ENCODE measurements at places on chromosomes 7 and 10. TPM values are rescaled to one million over a fixed set of nuclear protein-coding genes. Genes with fewer than 3 reads are reported as not detected.

- no peaks in the 10 kb centered on the region for H3K36me3 ChIP-seq
- H3K27ac ChIP-seq = no peak overlapping the region
- H3K4me3 ChIP-seq = no peak overlapping the region
- DNase-seq = no peak
- no peaks in the 10 kb centered on the region for H3K27me3 ChIP-seq
These were observed 242.6 kb upstream of the ZNF32 start for GRCh38 chr10:43891241-43891640.

Gene ARHGEF5
- total RNA-seq = 9.0 TPM

DNA sequence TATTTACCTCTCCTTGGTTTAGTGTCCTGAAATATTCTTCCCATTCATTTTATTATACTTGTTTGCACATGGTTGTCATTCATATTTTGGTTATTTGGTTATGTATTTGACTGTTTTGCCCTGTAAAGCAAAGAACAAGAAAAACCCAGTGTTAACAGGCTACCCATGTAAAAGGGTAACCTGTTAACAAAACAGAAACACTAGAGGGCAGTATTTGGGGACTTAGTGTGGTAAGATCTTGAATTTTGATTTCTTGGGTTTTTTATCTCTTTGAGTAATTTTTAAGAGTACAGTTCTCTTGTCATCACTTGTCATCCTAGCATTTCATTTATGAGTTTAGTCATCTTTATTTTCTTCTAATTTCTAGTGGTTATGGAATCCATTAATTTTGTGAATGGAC, 51.3 kb downstream of the POLL start:
- no peaks in the 10 kb centered on the region for H3K4me1 ChIP-seq
- peaks cover 5% of the 10 kb centered on the region for H3K36me3 ChIP-seq
- DNase-seq = peak; percentile 20
- H3K27me3 ChIP-seq = no peaks in the 10 kb centered on the region
- no peak overlapping the region for H3K4me3 ChIP-seq
- H3K27ac ChIP-seq = no peak overlapping the region

- no peak for DNase-seq
- H3K4me1 ChIP-seq = peaks cover 11% of the 10 kb centered on the region
- no peaks in the 10 kb centered on the region for H3K36me3 ChIP-seq
- no peak overlapping the region for H3K27ac ChIP-seq
- H3K27me3 ChIP-seq = no peaks in the 10 kb centered on the region
These were observed 20.8 kb downstream of the RALA start for GRCh38 chr7:39644170-39644569.

- no peaks in the 10 kb centered on the region for H3K4me1 ChIP-seq
- no peak for DNase-seq
- H3K27me3 ChIP-seq = no peaks in the 10 kb centered on the region
- no peaks in the 10 kb centered on the region for H3K36me3 ChIP-seq
These were observed 39.8 kb upstream of the DNAJC1 start for GRCh38 chr10:22043327-22043633.

GRCh38 chr7:127683776-127684681, 32.0 kb downstream of the SND1 start:
- H3K27ac ChIP-seq = no peak overlapping the region
- no peaks in the 10 kb centered on the region for H3K36me3 ChIP-seq
- H3K4me3 ChIP-seq = no peak overlapping the region
- no peaks in the 10 kb centered on the region for H3K27me3 ChIP-seq
- DNase-seq = no peak

- H3K36me3 ChIP-seq = no peaks in the 10 kb centered on the region
- H3K27ac ChIP-seq = no peak overlapping the region
- peaks cover 15% of the 10 kb centered on the region for H3K4me1 ChIP-seq
- H3K27me3 ChIP-seq = peaks cover 30% of the 10 kb centered on the region
- peak overlapping the region; percentile 61 for H3K4me3 ChIP-seq
These were observed 873 bp downstream of the PRKAR2B start for GRCh38 chr7:107045195-107045960.

Gene AGR2
- total RNA-seq = not detected

- no peaks in the 10 kb centered on the region for H3K27me3 ChIP-seq
- H3K4me3 ChIP-seq = no peak overlapping the region
- no peak for DNase-seq
- no peaks in the 10 kb centered on the region for H3K36me3 ChIP-seq
- H3K27ac ChIP-seq = no peak overlapping the region
These were observed 27.7 kb downstream of the PHYH start for GRCh38 chr10:13272164-13272571.

DNA sequence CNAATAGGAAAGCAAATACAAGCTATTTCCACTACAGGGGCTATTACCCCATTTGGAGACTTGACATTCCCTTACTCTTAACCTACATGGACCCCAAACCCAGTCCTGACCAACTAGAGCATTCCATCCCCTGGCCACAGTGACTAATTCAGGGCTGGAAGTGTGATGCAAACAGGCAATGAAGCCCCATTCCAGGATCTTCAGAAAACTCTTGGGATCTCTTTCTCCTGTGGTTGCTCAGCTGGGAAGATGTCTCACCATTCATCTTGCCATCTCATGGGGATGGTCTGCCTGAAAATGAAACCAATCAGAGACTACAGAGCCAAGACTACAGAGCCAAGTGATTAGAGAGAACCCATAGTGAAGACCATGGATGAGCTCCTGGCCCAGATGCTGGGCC, 206.2 kb downstream of the ZNF365 start:
- no peaks in the 10 kb centered on the region for H3K27me3 ChIP-seq
- no peaks in the 10 kb centered on the region for H3K36me3 ChIP-seq
- no peak for DNase-seq
- H3K27ac ChIP-seq = no peak overlapping the region
- H3K4me1 ChIP-seq = no peaks in the 10 kb centered on the region

DNA sequence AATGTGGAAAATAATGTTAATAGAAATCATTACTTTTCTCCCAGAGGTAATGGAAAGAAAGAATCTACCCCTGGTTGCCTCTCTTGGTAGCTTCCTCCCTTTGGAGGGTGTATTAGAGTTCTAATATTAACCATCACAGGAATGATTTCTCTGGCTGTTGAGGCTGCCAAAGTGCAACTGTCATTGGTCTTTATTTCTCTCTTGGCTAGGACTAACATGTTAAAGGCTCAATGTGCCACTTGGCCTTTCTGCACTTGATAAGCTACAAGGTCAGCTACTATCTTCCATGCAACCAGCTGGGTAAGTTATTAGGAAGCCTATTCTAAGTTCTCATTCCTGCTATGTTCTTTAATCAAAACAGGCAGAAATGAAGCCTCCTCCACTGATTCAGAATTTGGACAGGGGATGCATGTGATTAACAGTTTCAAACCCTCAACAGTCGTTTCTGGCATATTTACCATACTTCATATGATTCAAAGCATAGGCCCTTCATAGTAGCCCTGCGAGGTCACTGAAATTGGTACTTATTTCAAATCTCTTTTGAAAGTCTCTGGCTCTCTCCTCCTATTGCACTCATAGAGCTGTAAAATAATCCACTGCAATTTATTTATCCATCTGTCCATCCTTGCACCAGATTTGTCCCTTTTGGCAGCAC, 645.0 kb downstream of the SORCS1 start:
- no peaks in the 10 kb centered on the region for H3K4me1 ChIP-seq
- no peaks in the 10 kb centered on the region for H3K36me3 ChIP-seq
- no peak overlapping the region for H3K27ac ChIP-seq
- no peaks in the 10 kb centered on the region for H3K27me3 ChIP-seq
- DNase-seq = no peak
- H3K4me3 ChIP-seq = no peak overlapping the region

Gene NOD1
- total RNA-seq = 21.3 TPM

DNA sequence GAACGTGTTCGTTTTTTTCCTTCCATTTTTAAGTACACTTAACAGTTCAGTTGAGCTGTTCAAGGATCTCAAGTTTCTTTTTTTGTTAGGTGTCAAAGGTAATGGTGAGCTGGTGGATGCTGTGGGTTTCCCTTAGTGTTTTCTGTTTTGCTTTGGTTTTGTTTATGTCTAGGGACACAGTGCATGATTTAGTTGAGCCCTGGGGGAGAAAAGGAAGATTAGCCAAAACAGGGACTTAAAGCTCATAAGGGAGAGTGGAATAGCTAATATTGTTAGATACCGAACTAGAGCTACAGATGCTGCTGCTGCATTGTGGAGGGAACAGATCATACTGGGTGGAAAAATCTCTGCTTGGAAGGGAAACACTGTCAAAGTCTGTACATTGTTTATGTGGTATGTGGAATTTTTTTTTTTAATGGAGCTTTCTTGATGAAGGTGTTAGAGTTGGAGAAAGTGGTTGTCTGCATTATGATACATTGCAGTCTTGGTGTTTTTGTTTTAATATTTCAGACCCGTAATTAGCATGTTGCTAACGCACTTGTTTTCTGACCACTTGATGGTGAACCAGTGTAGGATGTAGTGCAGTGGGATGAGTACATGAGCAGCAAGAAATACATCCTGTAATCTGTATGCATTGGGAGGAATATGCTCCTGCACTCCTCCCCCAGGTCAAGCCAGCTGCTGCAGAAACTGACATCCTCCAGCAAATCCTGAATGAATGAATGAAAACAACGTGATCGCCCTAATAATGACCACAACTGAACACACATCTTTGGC, 2.1 kb downstream of the GLCCI1 start:
- no peaks in the 10 kb centered on the region for H3K27me3 ChIP-seq
- DNase-seq = peak; percentile 21
- peak overlapping the region; percentile 96 for H3K4me3 ChIP-seq
- no peaks in the 10 kb centered on the region for H3K36me3 ChIP-seq

DNA sequence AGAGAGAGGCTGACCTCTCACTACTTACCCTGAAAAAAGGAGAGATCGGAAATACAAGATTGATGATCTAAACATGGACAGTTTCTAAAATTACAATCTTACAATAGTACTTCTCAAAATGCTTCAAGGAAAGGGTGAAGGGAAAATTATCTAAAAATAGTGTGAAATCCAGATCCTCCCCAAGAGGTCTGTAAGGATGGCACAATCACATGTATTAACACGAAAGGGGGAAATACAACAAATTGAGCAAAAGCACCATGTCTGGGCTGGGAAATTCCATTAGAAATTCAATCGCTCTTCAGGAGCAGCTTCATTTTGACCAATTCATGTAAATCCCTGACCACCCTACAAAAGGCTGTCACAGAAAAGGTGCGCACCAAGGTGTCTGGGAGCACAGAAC, 67.0 kb downstream of the PKD1L1 start:
- H3K27ac ChIP-seq = no peak overlapping the region
- DNase-seq = no peak
- H3K27me3 ChIP-seq = no peaks in the 10 kb centered on the region
- no peak overlapping the region for H3K4me3 ChIP-seq

DNA sequence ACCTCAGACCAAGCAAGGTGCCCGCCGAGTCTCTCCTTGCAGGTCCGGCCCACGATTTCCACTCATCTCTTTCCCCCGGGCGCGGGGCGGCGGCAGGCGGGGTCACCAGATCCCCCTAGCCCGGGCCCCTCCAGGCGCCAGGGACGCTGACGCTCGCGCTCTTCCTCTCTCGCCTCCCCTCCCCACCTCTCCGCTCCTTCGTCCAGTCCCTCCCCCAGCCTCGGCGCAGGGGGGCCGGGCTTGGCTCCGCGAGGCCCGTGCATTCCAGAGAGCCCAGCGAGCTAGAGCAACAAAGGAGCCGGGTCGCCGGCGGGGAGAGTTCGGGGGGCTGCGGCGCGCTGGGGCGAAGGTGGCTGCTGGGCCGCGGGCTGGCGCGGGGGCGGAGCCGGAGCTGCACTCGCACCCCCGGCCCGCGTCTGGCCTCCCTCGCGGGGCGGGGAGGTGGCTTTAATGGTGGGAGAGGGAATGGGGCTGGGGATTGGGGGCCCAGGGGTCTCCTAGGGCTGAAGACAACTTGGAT, at the start of gene SMO:
SMO (plus strand) TSS at position 262 of the 520 bp plus-strand sequence. CDS start 519 bp downstream, outside the sequence.
- peaks cover 17% of the 10 kb centered on the region for H3K27me3 ChIP-seq
- no peak for DNase-seq
- no peaks in the 10 kb centered on the region for H3K4me1 ChIP-seq

DNA sequence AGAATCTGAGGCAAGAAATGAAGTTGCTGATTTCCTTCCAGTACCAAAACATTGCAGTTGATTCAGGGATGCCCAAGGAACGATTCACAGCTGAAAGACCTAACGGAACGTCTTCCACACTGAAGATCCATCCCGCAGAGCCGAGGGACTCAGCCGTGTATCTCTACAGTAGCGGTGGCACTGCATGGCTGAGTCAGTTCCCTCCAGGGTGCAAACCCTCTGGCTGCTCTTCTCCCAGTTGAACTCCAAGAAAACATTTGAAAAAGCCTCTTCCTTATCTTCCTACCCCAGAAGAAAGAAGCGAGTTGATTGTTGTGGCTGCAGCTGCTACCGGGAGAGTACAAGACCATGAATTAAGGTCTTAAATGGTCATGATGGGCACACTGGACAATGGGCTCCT, 147.1 kb upstream of the PRSS1 start:
- H3K27me3 ChIP-seq = no peaks in the 10 kb centered on the region
- H3K36me3 ChIP-seq = no peaks in the 10 kb centered on the region
- DNase-seq = no peak
- no peak overlapping the region for H3K4me3 ChIP-seq
- no peak overlapping the region for H3K27ac ChIP-seq

- H3K4me1 ChIP-seq = no peaks in the 10 kb centered on the region
- H3K27ac ChIP-seq = no peak overlapping the region
- H3K27me3 ChIP-seq = no peaks in the 10 kb centered on the region
- no peak overlapping the region for H3K4me3 ChIP-seq
- no peaks in the 10 kb centered on the region for H3K36me3 ChIP-seq
- no peak for DNase-seq
These were observed 68.3 kb downstream of the KIAA1217 start for GRCh38 chr10:24277277-24277676.

DNA sequence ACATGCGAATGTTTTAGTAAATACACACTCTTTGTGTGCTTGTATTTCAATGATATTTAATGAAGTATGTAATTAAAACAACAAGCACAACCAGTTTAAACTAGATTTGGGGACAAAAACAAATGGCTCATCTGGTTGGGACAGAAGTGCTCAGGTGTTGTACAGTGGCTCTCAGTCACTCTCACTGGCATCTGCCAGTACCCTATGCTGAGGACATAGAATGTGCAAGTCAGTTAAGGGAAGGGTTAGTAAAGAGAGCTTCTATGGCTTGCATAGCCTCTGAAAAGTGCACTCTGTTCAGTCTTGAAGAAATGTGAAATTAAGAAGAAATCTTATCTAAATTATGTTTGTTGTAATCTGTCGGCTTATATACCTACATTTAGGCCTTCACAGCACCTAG, 183.0 kb downstream of the LRRC4 start:
- H3K36me3 ChIP-seq = no peaks in the 10 kb centered on the region
- no peak overlapping the region for H3K27ac ChIP-seq
- H3K4me3 ChIP-seq = no peak overlapping the region
- H3K4me1 ChIP-seq = no peaks in the 10 kb centered on the region

GRCh38 chr10:123778719-123779517, 112.7 kb downstream of the CPXM2 start:
- no peak overlapping the region for H3K27ac ChIP-seq
- H3K4me3 ChIP-seq = no peak overlapping the region
- no peak for DNase-seq
- no peaks in the 10 kb centered on the region for H3K4me1 ChIP-seq
- no peaks in the 10 kb centered on the region for H3K27me3 ChIP-seq

- H3K36me3 ChIP-seq = no peaks in the 10 kb centered on the region
- no peak overlapping the region for H3K4me3 ChIP-seq
- DNase-seq = no peak
- H3K27me3 ChIP-seq = no peaks in the 10 kb centered on the region
- H3K27ac ChIP-seq = no peak overlapping the region
- peaks cover 3% of the 10 kb centered on the region for H3K4me1 ChIP-seq
These were observed 28.8 kb downstream of the VIPR2 start for GRCh38 chr7:159115601-159116501.

GRCh38 chr7:133941496-133941895, 185.6 kb upstream of the LRGUK start:
- H3K4me1 ChIP-seq = no peaks in the 10 kb centered on the region
- peaks cover 8% of the 10 kb centered on the region for H3K36me3 ChIP-seq
- no peaks in the 10 kb centered on the region for H3K27me3 ChIP-seq
- H3K27ac ChIP-seq = no peak overlapping the region
- DNase-seq = no peak

GRCh38 chr7:92034116-92034515, 93.5 kb downstream of the AKAP9 start:
- no peak overlapping the region for H3K4me3 ChIP-seq
- H3K27me3 ChIP-seq = no peaks in the 10 kb centered on the region
- DNase-seq = no peak
- H3K4me1 ChIP-seq = no peaks in the 10 kb centered on the region

Gene AVPI1
- total RNA-seq = 1.9 TPM

Measured in CD4-positive, alpha-beta memory T cell (primary cell).